ENCODE measurements at places on chromosomes 1 and 21.

- no peak for DNase-seq
These were observed 3.2 kb upstream of the LYPLA2 start for GRCh38 chr1:23787701-23788100.

- no peak for DNase-seq
These were observed 106.8 kb upstream of the ATP1A1 start for GRCh38 chr1:116265931-116266863.

DNA sequence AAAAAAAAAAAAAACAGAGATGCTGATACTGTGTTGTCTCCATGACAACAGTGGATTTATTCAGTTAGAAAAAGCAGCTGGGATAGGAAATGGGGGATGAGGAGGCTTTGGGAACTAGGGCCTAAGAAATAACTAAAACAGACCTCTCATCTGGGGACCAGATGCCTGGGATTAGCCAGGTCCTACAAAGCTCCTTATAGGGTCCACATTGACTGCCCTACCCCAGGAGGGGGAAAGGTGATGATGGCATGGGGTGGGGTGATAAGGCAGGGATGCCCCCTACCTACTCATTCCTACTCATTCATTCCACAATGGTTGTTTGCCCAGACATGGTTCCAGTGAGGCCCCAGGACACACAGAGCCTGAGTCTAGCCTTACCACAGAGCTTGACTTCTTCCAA is 131.2 kb downstream of the PLXNA2 start:
- DNase-seq = no peak

DNA sequence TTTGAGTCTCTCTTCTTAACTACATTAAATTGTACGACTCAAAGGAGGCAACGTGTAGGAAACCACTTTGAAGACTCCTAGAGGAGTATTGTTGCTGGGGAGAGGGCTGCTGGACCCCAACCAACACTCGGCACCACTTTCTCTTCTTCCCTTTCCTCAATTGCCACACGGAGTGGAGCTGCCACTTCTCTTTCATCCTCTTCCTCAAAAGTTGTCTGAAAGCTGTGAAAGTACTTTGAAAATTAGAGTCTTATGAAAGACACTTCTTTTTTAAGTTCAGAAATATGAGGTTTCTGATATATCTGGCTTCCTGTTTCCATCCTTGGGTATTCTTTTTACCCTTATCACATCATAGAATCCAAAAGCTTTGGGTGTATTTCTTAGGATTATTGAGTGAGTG is 59.5 kb downstream of the MRPS6 start:
- DNase-seq = no peak

DNA sequence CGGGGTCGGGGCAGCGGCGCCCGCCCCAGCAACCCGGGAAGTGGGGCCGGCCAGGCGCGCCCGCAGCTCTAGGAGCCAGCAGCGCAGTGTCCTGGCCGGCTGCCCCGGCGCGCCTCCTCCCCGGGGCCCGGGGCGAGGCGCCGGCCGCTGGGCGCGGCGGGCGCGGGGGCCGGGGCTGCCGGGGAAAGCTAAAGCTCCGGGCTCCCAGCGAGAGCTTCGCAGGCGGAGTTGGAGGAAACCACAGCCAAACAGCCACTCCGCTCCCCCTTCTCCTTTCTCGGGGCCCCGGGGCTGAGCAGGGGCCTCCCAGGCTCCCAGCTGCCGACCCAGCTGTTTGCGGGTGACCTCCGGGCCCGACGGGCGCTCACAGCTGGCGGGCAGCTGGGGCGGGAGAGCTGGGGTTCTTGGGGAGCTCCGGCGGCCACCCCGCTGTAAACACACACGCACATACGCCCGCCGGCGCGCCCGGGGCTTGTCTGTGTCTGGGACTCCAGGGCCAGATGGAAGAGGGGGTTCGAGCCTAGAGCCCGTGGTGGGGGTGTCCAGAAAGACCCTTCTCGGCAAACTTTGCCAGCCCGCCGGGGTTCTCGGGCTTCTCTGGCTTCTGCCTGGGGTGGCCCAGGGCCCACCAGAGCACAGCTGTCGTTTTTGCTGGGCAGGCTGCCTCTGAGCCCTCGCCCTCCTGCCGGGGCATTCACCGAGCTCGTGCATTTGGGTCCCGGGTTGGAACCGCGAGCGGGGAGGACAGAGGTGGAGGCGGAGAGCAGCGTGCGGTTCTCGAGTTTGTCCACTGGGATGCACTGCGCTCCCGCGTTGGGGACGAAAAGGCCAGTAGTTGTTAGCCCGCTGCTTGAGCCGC is 1.5 kb downstream of the AJAP1 start:
- DNase-seq = peak; percentile 31

DNA sequence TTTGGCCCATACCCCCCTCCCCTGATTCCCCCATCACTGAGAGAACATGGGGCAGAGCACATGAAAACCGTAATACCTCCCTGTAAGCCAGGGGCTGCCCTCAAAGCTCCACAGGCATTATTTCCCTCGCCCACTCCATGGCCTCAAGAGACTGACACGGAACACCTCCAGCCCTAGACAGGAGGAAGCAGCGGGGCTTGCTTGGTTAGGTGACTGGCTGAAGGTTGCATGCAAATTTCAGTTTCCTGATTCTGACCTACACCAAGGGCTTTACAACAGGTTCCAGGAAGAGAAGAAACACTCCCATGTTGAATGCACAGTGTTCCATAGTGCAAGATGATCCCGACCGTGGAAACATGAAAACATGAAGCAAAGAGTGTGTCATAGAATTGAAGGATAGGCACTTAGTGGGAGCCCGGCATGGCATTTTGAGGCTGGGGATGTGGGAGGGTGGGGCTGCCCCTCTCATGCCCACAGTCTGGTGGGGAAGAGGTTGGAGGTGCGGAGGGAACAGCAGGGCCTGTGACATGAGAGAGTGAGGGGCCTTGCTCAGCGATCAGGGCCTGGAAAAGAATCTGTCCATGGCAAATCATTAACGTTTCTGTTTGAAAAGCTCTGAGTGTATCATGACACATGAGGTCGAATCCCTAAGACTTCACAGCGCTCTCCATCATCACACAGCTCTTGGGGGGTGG is 33.5 kb downstream of the GPR137B start:
- no peak for DNase-seq

GRCh38 chr1:59707178-59707791 is 107.5 kb upstream of the HOOK1 start:
- DNase-seq = no peak

DNA sequence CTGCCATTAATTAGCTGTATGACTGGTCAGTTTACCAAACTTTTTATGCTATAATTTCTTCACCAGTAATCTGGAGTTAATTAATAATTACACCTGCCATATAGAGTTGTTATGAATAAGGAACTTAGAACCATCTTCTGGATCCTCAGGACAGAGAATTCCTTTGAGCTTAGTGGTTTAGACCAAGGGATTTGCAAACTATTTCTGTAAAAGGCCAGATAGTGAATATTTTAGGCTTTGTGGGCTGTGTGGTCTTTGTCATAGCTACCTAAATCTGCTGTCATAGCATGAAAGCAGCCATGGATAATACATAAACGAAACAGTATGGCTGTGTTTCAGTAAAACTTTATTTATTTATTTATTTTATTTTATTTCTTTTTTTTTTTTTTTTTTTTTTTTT is 9.0 kb downstream of the TIMM17A start:
- DNase-seq = no peak

GRCh38 chr1:173224949-173225348 is 17.8 kb upstream of the TNFSF4 start:
- no peak for DNase-seq

- DNase-seq = no peak
These were observed 24.5 kb downstream of the COA6 start for GRCh38 chr1:234397732-234398131.

DNA sequence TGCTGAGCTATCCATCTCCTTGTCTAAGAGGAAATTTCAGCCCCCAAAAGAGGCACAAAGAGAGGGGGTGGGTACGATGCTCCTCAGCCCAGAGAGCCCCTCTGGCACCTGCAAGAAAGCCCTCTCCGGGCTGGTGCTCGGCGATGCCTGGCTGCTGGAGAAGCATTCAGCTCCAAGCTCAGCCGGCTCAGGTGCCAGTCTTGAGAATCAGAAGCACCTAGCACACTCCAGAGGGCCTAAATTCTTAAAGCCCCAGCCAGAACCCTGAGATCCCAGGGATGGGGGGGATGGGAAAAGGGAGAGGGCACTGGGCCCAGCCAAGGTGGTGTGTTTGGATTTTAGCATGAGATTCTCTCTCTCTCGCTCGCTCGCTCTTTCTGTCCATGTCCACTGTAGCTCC is 2.9 kb downstream of the GRIK3 start:
- no peak for DNase-seq

- no peak for DNase-seq
These were observed 252.4 kb downstream of the TOMM20 start for GRCh38 chr1:234875953-234876855.

DNA sequence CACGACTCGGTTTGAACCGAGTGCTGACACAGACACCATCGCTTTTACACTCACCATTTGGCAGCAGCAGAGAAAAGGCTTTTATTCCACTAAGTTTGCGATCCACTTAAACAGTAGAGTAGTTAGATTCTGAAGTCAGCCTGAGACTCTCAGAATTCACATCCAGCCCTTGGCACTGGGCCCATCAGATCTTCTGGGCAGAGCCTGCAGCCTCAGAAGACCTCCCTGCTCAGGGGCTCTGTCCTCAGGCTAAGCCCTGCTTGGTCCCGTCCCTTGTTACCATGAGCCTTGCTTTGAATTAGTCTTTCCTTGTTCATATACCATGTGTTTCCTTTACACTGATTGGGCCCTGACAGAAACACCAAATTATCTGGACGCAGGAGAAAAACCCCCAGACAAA is 41.4 kb upstream of the AJAP1 start:
- no peak for DNase-seq

DNA sequence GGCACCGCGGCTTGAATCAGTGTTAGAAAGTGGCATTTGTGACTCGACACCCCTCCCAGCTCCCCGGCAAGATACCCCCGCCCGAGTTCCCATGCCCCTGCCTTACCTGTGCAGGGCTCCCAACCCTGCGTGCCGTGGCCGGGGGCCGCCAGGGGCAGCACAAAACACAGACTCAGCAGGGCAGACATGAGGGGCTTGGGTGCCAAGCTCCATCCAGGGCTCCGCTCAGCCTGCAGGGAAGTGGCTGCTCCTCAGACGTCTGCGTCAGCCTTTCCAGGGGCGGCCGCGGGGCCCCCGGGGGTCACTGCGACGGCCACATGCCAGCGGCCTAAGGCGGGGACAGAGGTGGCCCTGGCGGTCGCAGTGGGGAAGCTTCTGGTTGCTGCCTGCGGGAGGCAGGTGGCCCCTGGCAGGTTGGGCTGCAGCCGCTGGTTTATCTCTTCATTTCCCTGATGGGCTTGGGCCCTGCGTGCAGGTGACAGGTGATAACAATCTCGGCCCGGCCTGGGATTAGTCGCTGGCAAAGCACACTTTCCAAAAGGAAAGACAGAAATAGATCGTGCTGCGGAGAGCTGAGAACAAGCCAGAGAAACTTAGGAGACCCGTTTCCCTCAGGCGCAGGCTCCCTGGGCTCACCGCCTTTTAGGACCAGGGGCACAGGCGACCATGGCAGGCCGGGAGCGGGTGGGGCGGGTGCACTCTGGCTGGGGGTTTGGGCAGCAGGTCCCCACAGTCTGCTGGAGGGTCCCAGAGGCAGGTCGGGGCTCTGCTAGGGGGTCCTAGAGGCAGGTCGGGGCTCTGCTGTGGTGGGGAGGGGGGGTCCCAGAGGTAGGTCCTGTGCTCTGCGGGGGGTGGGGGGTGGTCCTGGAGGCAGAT is at the start of gene TSPEAR:
Gene TSPEAR (minus strand): TSS at position 246 of the 876 bp plus-strand sequence. CDS start 58 bp downstream, at position 188.
- DNase-seq = peak; percentile 22

- DNase-seq = peak; percentile 51
These were observed 37.2 kb downstream of the WNT4 start for GRCh38 chr1:22105611-22106207.

GRCh38 chr1:185570962-185571361 is 163.2 kb upstream of the HMCN1 start:
- DNase-seq = no peak

GRCh38 chr1:15676010-15676409 is 8.1 kb upstream of the PLEKHM2 start:
- no peak for DNase-seq

GRCh38 chr1:160808289-160808688 is 12.3 kb downstream of the LY9 start:
- DNase-seq = no peak

DNA sequence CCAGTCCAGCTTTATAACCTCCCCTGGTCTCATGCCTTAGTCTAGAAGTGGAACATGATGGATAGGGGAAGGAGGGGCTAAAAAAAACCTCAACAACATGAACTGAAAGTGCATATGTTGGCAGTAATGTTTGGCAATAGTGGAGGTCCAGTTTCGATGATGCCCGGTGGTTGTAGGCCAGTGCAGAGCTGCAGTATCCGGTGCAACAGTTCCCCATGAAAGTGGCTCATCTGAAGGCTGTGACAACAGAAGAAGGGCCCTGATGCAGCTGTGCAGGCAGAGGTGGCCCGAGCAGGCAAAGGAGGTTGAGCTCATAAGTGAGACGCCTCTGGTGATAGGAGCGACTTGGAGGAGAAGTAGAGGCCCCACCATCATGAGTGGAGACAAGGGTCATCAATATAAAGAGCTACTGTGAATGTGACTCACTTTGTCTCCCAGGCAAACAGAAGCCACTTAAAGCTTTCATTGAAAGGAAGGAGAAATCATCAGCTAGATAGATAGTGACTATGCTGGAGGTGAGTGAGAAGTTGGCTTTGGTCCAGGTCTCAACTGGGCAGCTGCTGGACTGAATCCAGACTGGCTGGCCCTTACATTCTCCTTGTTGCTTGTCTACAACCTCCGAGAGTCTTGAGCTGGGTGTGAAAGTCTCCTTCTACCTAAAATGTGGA is 10.2 kb upstream of the CREG1 start:
- DNase-seq = no peak

DNA sequence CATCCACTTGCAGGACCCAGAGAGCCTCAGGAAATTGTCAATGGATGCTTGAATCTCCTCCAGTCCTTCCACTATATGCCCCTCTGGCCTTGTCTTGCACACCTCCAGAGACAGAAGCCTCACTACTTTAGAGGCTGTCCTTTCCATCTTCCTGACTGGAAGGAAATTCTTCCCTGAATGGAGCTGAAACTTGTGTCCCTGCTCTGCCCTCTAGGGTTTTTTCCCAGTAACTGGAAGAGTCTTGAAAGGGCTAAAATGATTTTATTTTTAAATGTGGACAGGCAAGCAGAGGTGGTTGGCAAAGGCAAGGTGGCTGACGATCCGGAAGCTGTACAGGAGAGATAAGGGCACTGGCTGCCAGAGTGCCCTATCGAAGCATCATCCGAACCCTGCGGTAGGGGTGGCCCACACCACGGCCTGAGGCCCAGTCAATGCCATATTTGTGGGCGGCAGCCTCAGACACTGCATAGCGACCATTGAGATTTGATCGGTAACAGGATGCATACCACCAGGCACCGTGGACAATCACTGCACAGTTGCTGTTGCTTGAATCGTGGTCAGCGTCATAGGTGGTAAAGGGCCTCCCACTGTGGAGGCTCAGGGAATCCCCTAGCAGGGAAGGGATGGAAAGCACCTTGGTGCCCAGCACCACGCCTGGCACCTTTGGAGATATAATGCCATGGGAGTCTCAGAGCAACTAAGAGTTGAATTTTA is 2.3 kb upstream of the MAP3K6 start:
- DNase-seq = no peak

Data from NCI-H2171 (cell line).